ENCODE measurements at places on chromosomes 1 and 21.

DNA sequence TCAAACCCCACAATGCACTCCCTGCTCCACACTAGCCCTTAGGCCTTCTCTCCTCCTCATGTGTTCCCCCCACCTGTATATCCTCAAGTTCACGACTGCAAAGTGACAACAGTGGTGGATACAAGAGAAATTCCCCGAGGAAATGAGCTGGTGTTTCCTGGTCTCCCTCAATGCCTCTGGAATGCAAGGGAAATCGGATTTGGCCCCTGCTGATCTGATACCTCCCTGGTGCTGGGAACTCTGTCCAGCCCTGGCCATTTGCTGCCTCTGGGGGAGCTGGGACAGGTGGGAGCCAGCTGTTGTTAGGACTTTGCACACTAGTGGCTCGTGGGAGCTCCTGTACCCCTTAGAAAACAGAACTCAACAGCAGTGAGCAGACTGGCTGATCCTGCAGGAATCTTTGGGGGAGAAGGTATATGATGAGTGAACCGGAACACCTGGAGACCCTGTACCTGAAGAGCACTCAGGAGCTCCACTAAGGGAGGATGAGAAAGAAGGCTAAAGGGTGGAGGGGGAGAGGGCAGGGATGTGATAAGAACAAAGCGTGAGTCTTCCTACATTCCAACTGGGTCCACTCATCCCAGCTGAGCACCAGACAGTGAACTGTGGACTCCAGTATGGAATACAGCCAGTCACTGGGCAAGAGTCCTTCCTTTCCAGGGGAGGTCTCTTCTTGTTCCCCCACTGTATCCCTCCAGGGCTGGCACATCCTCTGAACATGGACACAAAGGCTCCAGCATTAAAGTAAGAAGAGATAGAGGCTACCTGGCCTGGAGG is 69.3 kb downstream of the PLXNA2 start:
- DNase-seq = no peak

DNA sequence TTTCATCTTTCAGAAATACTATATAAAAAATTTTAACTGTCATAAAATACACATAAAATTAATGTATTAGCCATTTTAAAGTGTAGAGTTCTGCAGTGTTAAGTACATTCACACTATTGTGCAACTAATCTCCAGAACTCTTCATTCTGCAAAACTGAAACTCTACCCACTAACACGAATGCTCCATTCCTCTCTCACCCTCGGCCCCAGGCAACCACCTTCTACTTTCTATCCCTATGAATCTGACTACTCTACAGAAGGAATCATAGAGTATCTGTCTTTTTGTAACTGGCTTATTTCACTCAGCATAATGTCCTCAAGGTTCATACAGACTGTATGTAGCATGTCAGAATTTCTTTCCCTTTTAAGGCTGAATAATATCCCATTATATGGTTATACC is 43.4 kb downstream of the LTN1 start:
- DNase-seq = no peak

- DNase-seq = no peak
Measured at GRCh38 chr1:232221802-232222499, 408.0 kb downstream of the SIPA1L2 start.

DNA sequence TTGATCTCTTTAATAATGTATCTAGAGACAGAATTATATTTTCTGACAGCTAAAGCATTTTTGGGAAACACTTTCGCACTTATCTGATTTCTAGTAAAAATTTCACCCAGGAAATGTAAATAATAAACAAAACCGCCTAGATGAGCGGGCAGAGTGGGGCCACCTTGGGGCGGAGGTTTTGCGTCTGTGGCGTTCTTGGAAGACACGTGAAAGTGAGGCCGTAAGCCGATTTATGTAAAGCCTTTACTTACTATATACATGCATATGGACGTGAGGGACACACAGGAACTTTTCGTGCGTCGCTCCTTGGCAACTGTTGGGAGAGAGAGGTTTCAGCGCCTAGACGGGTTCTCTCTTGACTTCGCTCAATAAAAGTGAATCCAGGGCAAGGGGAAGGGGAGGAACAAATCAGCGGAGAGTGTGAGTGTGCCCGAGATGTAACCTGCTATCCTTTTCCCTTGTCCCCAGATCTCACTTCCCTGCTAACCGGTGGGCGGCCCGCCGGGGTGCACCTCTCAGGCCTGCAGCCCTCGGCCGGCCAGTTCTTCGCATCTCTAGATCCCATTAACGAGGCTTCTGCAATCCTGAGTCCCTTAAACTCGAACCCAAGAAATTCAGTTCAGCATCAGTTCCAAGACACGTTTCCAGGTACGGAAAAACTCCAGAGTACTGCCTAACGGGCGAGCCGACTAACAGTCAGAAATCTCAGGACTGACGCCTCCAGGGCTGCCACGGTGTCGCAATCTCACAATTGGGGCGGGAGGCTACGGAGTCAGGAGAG is 1.7 kb downstream of the HLX start:
- DNase-seq = peak; percentile 10

- no peak for DNase-seq
Measured at GRCh38 chr1:234921266-234922062, 207.2 kb downstream of the TOMM20 start.

- no peak for DNase-seq
Measured at GRCh38 chr21:39667353-39667891, 54.7 kb downstream of the B3GALT5 start.

DNA sequence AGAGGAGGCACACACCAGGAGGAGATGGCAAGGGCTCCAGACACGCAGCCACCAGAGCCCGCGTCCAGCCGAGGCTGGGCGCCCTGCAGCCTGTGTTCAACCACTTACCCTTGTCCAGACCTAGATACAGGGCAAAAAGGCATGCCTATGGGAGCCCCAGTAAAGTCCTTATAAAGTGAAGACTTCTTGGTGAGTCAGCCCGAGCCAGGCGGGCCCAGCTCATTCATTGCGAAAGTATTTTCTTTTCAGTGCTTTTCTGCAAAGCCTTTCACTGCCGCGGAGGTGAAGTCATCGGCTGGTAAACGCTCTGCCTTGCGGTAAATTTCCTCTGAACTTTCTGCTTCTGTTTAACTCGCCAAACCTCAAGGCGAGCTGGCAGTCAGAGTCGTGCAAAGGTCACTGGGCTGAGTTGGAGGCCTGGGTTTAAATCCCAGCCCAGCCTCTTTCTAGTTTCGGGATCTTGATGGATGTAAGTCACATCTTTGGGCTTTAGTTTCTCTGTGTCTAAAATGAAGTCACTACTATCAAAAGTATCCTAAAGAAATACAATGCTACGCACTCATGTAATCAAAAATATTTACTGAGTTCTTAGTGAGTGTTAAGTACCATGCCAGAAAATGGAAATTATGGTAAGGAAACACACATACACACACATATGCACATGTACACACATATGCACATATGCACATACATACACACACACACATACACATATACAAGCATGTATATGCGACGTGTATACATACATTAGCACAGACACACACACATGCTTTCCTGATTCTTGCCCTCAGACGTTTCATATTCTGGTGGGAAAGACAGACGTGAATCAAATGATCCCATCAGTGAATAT is 54.7 kb upstream of the IFFO2 start:
- DNase-seq = no peak

DNA sequence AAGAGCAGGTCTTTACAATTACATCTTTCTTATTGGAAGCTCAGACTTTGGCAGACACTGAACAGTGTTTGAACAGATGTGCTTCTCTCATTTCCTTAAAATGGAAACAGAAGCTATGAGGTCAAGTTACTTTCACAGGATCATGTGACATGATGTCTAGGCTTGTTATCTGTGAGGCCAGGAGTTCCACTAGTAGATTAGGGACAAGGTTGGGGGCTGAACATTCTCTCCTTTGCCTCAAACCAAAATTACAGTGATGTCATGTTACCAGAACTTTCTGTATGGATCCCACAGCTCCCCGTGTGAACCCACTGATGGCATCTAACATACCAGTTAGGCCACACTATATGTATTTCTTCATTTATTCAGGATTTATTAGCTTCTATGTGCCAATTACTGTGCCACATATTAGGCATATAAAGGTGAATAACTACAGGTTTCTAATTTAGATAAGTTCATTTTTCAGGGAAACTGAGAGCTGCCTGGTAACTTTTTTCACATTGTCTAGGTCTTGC is 6.0 kb downstream of the DYNLT5 start:
- no peak for DNase-seq

GRCh38 chr1:193971595-193971994 is 785.2 kb upstream of the B3GALT2 start:
- no peak for DNase-seq

DNA sequence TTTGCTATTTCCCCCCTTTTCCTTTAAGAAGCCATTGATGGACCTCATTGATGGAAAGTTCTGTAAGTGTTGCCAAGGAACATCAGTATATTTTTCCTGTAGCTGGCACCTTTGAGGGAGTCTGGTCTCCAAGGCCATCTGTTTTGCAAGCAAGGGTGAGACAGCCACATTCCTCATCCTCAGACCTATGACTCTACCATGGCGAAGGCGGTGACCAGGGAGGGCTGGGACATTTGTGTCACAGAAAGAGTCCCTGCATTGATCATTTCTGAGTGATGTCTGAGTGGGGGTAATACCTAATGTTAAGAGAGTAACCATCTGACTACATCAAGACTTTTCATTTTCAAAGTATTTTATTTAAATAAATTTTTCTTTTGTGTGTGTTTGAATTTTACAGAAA is 35.4 kb downstream of the KIAA0040 start:
- DNase-seq = no peak

DNA sequence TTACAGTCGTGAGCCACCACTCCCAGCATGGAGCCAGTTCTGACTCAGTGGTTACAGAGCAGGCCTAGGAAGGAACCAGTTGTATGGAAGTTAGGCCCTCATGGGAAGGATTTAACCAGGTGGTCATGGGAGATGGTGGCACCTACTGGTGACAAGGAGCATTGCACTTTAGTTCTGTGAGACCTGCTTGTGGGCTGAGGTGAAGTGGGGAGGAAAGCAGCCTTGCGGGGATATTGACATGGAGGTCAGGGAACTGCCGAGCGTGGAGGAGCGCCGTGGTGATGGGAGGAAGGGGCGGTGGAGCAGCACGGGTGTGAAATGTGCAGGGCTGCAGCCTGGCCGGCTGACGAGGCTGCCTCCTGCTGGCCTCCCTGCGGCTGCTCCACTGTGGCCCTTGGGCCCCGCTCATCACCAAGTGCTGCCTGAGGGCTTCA is 100.4 kb downstream of the GALNT2 start:
- no peak for DNase-seq

- DNase-seq = no peak
Measured at GRCh38 chr21:35095859-35096291, 46.8 kb upstream of the RUNX1 start.

DNA sequence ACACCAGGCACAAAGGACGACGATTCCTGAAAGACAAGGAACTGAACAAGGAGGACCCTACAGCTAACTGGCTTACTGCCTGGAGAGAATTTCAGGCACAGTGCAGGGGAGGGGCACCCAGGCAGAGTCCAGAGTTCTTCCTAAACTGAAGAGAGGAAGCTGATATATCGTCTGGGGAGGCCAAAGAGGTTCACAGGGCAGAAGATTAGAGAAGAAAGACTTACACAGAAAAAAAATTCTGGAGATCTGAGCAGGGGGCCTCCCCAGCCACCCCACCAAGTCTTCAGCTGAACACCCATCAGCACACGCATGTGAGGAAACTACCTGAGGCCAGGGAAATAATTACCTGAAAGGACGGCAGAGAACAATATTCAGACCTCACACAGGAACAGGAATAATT is 24.6 kb downstream of the SORT1 start:
- peak; percentile 14 for DNase-seq

DNA sequence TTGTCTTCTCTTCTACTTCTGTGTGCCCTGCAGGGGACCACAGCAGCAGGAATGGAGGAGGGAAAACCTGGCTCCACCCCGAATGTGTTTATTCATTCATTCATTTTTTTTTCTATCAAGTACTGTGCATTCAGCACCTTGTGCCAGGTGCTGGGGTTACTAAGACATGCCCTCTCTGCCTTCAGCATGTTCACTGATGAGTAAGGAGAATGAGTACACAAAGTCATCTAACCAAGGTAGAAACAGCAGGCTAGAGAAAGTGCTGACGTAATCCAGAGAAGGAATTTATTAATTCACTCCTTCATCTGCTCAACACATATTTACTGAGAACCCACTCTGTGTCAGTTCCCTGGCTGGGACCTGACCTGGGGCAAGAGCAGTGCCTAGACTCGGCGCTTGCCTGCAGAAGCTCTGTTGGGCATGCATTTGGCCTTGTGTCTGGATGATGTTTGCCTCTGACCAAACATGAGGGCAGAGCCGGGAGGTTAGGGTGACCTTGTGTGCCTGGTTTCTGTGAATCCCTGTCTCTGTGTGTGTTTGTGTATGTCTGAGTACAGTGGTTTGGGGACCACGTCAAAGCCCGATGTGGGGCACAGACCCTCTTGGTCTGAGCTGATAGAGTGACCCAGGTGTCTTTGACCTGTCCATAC is 3.3 kb upstream of the MYOG start:
- no peak for DNase-seq

- DNase-seq = no peak
Measured at GRCh38 chr1:94316836-94317789, 79.7 kb upstream of the ARHGAP29 start.

DNA sequence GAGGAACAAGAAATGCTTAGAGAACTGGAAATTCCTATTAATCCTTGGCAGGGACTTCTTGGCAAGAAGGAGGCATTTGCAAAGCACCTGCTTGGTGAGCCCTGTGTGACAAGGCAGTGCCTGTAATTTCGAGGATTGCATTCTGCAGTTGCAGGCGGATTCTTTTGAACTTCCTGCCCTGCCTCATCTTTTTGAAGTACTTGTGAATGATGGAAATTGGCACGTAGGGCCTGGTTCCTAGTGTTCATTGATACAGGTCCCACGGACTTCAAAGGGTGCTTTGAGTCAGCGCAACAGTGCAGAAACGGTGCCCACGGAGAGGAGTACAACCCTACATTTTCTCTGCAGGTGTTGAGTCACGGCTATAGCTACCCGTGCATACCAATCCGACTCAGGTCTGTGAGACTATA is 6.4 kb downstream of the HUNK start:
- DNase-seq = no peak

DNA sequence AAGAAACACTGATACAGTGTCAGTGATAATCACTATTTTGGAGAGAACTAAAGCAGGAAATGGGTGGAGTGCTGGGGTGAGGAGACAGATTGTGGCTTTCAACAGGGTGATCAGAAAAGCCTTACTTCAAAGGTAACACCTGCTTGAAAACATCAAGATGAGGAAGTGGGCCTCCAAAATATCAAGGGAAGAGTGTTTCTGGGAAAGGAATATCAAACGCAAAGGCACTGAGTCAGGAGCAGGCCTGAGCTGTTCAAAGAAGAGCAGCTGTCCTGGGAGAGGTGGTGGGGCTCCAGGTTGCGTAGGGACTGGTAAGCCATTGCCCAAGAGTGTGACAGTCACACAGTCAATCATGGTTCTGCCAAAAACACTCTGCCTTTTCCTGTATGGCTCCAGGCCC is 47.1 kb upstream of the ATP1A1 start:
- DNase-seq = no peak

DNA sequence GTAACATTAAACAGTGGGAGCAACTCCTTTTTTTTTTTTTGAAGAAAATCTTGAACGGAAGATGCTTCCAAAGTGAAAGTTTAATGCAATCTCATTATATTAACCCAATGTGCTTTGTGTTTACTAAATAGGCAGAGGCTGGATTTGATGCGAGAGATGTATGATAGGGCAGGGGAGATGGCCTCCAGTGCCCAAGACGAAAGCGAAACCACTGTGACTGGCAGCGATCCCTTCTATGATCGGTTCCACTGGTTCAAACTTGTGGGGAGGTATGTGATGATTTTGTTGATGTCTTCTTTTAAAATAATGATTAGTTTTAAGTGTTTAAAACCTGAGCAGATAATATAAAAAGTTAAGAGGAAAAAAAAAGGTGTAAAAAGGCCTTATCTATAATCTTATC is 74.2 kb upstream of the PGD start:
- no peak for DNase-seq

All from hippocampal formation (tissue), 2 donors.